ENCODE measurements at places on chromosomes 12 and 14. TPM values are rescaled to one million over a fixed set of nuclear protein-coding genes. Genes with fewer than 3 reads are reported as not detected.

Gene ART4
- total RNA-seq, result 0.49 TPM

GRCh38 chr12:23888396-23889068 lies 60.9 kb downstream of the SOX5 start:
- DNase-seq, result no peak
- H3K27ac ChIP-seq, result no peak overlapping the region
- H3K4me1 ChIP-seq, result no peaks in the 10 kb centered on the region
- H3K27me3 ChIP-seq, result no peaks in the 10 kb centered on the region

- no peak for DNase-seq
- no peaks in the 10 kb centered on the region for H3K36me3 ChIP-seq
- H3K27ac ChIP-seq, result no peak overlapping the region
- H3K27me3 ChIP-seq, result no peaks in the 10 kb centered on the region
- no peaks in the 10 kb centered on the region for H3K4me1 ChIP-seq
- H3K4me3 ChIP-seq, result no peak overlapping the region
These were observed 52.9 kb downstream of the PPP4R4 start for GRCh38 chr14:94227029-94227428.

GRCh38 chr14:97411938-97412612 lies 614.9 kb downstream of the VRK1 start:
- no peak overlapping the region for H3K4me3 ChIP-seq
- no peak overlapping the region for H3K27ac ChIP-seq
- no peaks in the 10 kb centered on the region for H3K4me1 ChIP-seq
- peaks cover 21% of the 10 kb centered on the region for H3K27me3 ChIP-seq
- DNase-seq, result no peak
- H3K36me3 ChIP-seq, result no peaks in the 10 kb centered on the region

Gene KRT8
- 4,597 TPM for total RNA-seq

GRCh38 chr12:79842630-79843029 lies 92.3 kb downstream of the PPP1R12A start:
- no peak overlapping the region for H3K27ac ChIP-seq
- no peaks in the 10 kb centered on the region for H3K36me3 ChIP-seq
- no peak overlapping the region for H3K4me3 ChIP-seq
- no peaks in the 10 kb centered on the region for H3K27me3 ChIP-seq
- no peaks in the 10 kb centered on the region for H3K4me1 ChIP-seq

- H3K27me3 ChIP-seq, result no peaks in the 10 kb centered on the region
- H3K27ac ChIP-seq, result no peak overlapping the region
- H3K4me1 ChIP-seq, result peaks cover 9% of the 10 kb centered on the region
- DNase-seq, result no peak
- H3K36me3 ChIP-seq, result no peaks in the 10 kb centered on the region
These were observed 201.0 kb upstream of the AMIGO2 start for GRCh38 chr12:47280543-47281300.

Measured in colonic mucosa (tissue), 4 donors.